ENCODE measurements at places on chromosomes 1 and 21. TPM values are rescaled to one million over a fixed set of nuclear protein-coding genes. Genes with fewer than 3 reads are reported as not detected.

- H3K27me3 ChIP-seq: peaks cover 6% of the 10 kb centered on the region
- peak within 1 kb of the TSS; percentile 71 for H3K27ac ChIP-seq
- peak; percentile 88 for DNase-seq
- peak within 1 kb of the TSS; percentile 83 for H3K4me3 ChIP-seq
- no peaks in the 10 kb centered on the region for H3K36me3 ChIP-seq
Measured at GRCh38 chr1:220527908-220528678, at the start of gene MARK1. MARK1 (plus strand) TSS chr1:220528136; CDS start chr1:220528823, 687 bp downstream.

GRCh38 chr1:51517361-51518032 lies 1.6 kb downstream of the EPS15 start:
- DNase-seq: no peak
- H3K4me3 ChIP-seq: peak overlapping the region; percentile 93
- H3K4me1 ChIP-seq: peaks cover 11% of the 10 kb centered on the region
- H3K36me3 ChIP-seq: no peaks in the 10 kb centered on the region
- no peaks in the 10 kb centered on the region for H3K27me3 ChIP-seq

DNA sequence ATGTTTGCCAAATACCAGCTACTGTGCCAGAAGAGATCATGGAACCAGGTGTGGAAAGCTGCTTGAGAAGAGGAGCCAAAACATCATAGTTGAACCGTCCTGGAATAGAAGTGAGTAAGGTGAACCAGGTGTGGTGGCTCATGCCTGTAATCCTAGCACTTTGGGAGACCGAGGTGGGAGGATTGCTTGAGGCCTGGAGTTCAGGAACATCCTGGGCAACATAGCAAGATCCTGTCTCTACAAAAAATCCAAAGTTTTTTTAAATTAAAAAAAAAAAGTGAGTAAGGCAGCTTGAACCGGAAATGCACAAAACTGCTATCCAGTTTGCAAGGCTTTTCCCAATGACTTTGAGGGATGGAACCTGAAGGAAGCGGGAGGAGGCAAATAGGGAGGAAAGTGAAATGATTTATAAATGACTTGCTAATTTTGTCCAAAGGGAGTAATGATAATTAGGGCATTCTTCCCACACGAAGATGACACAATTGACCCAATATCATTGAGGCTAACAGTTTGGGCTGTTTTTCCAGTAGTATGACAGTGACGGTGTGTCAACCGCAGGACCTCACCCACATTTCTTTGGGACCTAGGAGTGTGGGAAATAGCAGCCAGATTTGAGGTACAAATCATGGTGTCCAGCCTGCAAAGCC lies 1.5 kb upstream of the CNN3 start:
- no peaks in the 10 kb centered on the region for H3K27me3 ChIP-seq
- no peaks in the 10 kb centered on the region for H3K36me3 ChIP-seq
- H3K4me3 ChIP-seq: peak overlapping the region; percentile 100
- H3K4me1 ChIP-seq: peaks cover 39% of the 10 kb centered on the region
- H3K27ac ChIP-seq: peak overlapping the region; percentile 100

GRCh38 chr21:33412832-33413519 lies 9.8 kb downstream of the IFNGR2 start:
- no peak overlapping the region for H3K4me3 ChIP-seq
- H3K4me1 ChIP-seq: no peaks in the 10 kb centered on the region
- no peak overlapping the region for H3K27ac ChIP-seq
- DNase-seq: no peak

GRCh38 chr1:214425101-214425500 lies 126.3 kb downstream of the PTPN14 start:
- DNase-seq: no peak
- no peak overlapping the region for H3K27ac ChIP-seq
- peaks cover 6% of the 10 kb centered on the region for H3K4me1 ChIP-seq
- no peaks in the 10 kb centered on the region for H3K27me3 ChIP-seq
- H3K4me3 ChIP-seq: no peak overlapping the region
- no peaks in the 10 kb centered on the region for H3K36me3 ChIP-seq

DNA sequence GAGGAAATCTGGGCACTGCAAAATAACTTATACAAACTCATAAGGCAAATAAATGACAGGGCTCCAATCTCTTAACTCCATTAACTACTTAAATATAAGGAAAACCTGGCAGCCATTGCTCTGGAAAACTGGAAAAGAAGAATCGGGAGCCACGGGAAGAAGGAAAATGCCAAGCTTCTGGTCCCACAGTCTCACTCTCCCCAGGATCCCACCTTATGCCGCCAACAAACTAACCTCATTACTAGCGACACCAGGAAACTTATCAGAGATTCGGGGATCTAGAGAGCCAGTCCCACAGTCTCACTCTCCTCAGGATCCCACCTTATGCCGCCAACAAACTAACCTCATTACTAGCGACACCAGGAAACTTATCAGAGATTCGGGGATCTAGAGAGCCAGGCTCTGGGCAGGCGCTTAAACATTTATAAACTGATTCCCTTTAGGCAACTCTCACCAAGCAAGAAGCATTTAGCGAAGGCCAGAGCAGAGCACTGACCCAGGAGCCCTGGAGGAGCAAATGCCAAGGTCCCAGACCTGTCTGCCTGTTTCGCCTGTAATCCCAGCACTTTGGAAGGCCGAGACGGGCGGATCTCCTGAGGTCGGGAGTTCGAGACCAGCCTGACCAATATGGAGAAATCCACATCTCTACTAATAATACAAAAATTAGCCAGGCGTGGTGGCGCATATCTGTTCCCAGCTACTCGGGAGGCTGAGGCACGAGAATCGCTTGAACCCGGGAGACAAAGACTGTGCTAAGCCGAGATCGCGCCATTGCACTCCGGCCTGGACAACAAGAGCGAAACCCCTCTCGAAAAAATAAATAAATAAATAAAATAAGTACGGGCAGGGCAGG lies 720 bp downstream of the PSMB2 start:
- peaks cover 20% of the 10 kb centered on the region for H3K27me3 ChIP-seq
- H3K27ac ChIP-seq: peak overlapping the region; percentile 73
- H3K36me3 ChIP-seq: no peaks in the 10 kb centered on the region
- H3K4me1 ChIP-seq: peaks cover 6% of the 10 kb centered on the region

DNA sequence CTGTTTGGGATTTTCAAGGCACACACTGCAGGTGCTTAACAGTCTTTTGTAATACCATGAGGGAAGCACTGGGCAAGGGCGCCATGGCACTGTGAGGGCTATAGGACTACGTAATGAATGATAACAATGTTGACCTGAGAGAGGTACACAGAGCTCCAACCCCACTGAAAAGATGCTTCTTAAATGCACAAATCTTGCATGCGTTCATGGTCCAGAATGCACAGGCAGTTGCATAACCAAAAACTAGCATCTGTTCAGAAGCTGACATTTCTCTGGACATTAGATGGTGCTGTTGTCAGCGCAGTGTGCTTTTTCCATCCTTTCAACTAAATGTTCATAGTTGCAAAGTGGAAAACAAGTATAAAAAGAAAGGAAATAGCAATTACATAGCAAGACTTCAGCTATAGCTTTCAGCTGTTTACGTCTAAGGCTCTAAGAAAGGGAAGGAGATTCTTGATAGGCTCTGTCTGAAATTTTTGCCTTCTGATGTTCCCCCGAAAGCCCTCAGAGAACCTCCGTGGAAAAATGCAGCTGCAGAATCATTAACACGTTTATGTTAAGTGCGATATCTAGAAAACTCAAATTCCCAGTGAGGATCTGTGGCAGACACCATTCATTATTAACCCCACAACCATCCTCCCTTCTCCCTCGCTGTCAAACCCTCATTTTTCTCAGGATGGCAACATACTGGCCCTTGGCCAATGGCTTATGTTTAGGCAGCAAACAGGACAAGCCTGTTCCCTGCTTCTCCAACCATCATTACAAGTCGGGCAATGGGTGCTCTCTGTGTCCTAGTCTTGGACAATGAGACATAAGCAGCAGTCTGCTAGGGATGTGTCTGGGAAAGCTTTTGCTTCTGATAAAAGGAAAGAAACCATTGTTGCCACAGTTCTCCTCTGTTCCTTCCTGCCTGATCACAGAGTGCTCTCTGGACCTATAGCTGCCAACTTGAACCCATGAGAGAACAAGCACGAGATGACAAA lies 8.2 kb upstream of the TARBP1 start:
- DNase-seq: no peak
- H3K27ac ChIP-seq: no peak overlapping the region
- no peaks in the 10 kb centered on the region for H3K36me3 ChIP-seq
- H3K4me3 ChIP-seq: no peak overlapping the region
- peaks cover 15% of the 10 kb centered on the region for H3K27me3 ChIP-seq

- H3K36me3 ChIP-seq: no peaks in the 10 kb centered on the region
- H3K27ac ChIP-seq: no peak overlapping the region
- no peaks in the 10 kb centered on the region for H3K27me3 ChIP-seq
- DNase-seq: no peak
- H3K4me3 ChIP-seq: no peak overlapping the region
Measured at GRCh38 chr21:17371450-17371849, 141.4 kb upstream of the CXADR start.

GRCh38 chr1:47187926-47188250 lies 1.9 kb downstream of the PDZK1IP1 start:
- no peaks in the 10 kb centered on the region for H3K27me3 ChIP-seq
- H3K4me1 ChIP-seq: no peaks in the 10 kb centered on the region
- H3K27ac ChIP-seq: no peak overlapping the region
- H3K4me3 ChIP-seq: no peak overlapping the region
- H3K36me3 ChIP-seq: no peaks in the 10 kb centered on the region

SMG7 gene
- 33.4 TPM for total RNA-seq

All from neural progenitor cell (in vitro differentiated cells).